ENCODE measurements at places on chromosomes 16 and 17. TPM values are rescaled to one million over a fixed set of nuclear protein-coding genes. Genes with fewer than 3 reads are reported as not detected.

GRCh38 chr17:33992113-33992512 lies 263.0 kb upstream of the CCL2 start:
- H3K4me3 ChIP-seq = no peak overlapping the region
- no peaks in the 10 kb centered on the region for H3K27me3 ChIP-seq
- H3K4me1 ChIP-seq = no peaks in the 10 kb centered on the region
- no peaks in the 10 kb centered on the region for H3K36me3 ChIP-seq
- no peak overlapping the region for H3K27ac ChIP-seq

GRCh38 chr17:31820691-31821435 lies 38.2 kb downstream of the COPRS start:
- H3K27me3 ChIP-seq = no peaks in the 10 kb centered on the region
- no peaks in the 10 kb centered on the region for H3K36me3 ChIP-seq
- DNase-seq = no peak
- H3K27ac ChIP-seq = no peak overlapping the region
- H3K4me1 ChIP-seq = no peaks in the 10 kb centered on the region

- no peaks in the 10 kb centered on the region for H3K4me1 ChIP-seq
- DNase-seq = no peak
- no peaks in the 10 kb centered on the region for H3K27me3 ChIP-seq
- H3K36me3 ChIP-seq = no peaks in the 10 kb centered on the region
- H3K27ac ChIP-seq = no peak overlapping the region
Measured at GRCh38 chr16:58485184-58485887, 14.6 kb upstream of the NDRG4 start.

DNA sequence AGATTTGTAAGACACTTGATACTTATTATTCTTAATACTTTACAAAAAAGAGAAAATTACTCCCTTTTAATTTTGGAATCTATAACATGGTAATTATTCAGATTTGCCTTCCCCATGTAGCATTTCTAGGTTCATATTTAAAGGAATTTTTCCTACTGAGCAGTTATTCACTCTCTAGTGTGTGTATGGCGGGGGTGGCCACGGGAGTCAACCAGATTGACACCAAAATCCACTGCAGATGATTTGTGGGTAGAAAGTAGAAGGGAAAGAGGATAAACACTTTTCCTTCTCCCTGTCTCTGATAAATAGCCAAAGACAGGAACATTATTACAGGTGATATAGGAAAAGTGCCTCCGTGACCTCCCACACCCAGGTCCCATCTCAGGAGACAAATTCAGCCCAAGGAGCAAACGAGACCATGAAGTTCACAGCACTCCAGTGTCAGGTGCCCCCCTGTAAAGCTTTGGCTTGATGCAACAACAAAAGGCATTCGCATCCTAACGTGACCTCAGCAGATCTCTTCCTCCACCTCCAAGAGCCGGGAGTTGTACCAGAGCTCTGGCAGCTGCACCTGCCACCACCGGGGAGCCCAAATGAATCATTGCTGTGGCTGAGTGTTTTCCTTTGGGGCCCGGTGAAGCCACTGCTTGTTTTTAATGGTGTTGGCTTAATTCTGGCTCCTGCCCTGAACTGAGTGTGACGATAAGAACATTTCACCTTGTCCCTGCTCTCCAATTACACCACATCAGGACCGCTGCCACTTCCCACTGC lies 92.7 kb upstream of the NOL11 start:
- H3K4me3 ChIP-seq = no peak overlapping the region
- H3K27ac ChIP-seq = no peak overlapping the region
- H3K4me1 ChIP-seq = no peaks in the 10 kb centered on the region
- no peak for DNase-seq

GRCh38 chr16:65005696-65006095 lies 116.2 kb downstream of the CDH11 start:
- DNase-seq = no peak
- no peaks in the 10 kb centered on the region for H3K36me3 ChIP-seq
- H3K27me3 ChIP-seq = no peaks in the 10 kb centered on the region
- H3K4me3 ChIP-seq = no peak overlapping the region
- H3K4me1 ChIP-seq = no peaks in the 10 kb centered on the region

The CSH1 gene
- total RNA-seq = not detected

The ANKFN1 gene
- not detected for total RNA-seq

The SHCBP1 gene
- 19.3 TPM for total RNA-seq
